ENCODE measurements at places on chromosomes 4 and X. TPM values are rescaled to one million over a fixed set of nuclear protein-coding genes. Genes with fewer than 3 reads are reported as not detected.

DNA sequence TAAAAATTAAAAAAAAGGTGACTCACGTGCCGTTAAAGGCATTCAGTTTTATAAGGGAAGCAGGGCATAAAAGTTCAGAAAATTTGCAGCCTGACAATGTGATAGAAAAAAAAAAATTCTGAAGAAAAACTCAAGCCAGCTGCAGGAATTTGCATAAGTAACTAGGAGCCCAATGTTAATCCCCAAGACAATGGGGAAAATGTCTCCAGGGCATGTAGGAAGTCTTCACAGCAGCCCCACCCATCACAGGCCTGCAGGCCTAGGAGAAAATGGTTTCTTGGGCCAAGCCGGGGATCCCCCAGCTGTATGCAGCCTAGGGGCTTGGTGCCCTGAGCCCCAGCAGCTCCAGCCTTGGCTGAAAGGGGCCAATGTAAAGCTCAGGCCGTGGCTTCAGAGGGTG lies 31.2 kb downstream of the CHM start:
- no peak overlapping the region for H3K4me3 ChIP-seq
- DNase-seq: no peak
- peaks cover 32% of the 10 kb centered on the region for H3K36me3 ChIP-seq
- peaks cover 22% of the 10 kb centered on the region for H3K4me1 ChIP-seq
- no peaks in the 10 kb centered on the region for H3K27me3 ChIP-seq

DNA sequence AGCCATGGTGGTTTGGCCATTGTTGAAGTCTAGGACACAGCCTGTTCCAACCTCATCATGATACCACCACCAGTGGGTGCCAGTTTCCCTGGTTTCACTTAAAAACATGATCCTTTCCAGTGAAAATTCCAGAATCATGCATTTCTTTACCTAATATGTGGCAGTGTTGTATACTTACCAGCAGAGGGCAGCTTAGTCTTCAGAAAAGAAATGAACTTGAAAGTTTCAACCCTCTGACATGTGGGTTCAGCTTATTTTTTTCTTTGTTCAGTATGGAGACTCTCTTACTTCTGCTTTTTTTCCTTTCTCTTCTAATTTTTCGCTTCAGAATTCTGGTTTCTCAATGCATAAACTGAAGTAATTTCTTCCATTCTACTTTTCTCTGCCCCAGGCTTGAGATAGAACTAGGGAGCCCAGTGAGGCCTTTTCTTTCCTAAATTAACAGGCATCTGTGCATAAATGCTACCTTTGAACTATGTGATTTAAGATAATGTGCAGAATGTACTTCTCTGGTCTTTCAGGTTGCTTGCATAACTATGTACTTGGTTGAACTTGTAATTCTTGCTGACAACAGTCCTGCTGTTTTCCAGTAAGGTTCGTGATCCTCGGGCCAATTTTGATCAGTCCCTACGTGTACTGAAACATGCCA lies 10.7 kb downstream of the LIAS start:
- no peaks in the 10 kb centered on the region for H3K27me3 ChIP-seq
- H3K27ac ChIP-seq: no peak overlapping the region
- peaks cover 70% of the 10 kb centered on the region for H3K36me3 ChIP-seq
- H3K4me1 ChIP-seq: peaks cover 13% of the 10 kb centered on the region

DNA sequence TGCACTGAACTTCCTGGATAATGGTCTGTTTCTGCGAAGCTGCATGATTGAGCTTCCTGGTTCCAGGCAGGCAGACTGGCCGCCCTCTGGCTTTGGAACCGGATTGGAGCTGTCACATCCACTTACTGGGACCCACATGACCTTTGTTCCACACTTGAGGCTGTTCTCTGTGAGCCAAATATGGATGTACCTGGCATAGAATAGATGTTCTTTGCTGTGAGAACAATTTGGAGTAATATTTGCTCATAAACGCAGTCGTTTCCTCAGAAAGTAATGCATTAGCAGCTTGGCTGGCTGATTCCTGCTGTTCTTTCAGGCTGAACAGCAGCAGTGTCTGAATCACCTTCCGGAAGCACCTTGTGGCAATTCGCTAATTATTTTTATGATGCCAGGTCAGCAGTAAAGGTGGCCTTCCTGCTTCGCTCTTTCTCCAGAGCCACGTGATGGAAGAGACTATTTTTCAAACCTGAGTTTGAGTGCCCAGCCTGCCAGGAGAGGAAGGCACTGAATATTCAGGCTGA lies 78.1 kb upstream of the BOD1L1 start:
- H3K4me3 ChIP-seq: peak overlapping the region; percentile 63
- H3K36me3 ChIP-seq: no peaks in the 10 kb centered on the region
- H3K27me3 ChIP-seq: no peaks in the 10 kb centered on the region
- peak; percentile 88 for DNase-seq
- H3K4me1 ChIP-seq: peaks cover 57% of the 10 kb centered on the region

- no peak overlapping the region for H3K27ac ChIP-seq
- no peaks in the 10 kb centered on the region for H3K36me3 ChIP-seq
- no peaks in the 10 kb centered on the region for H3K4me1 ChIP-seq
- no peaks in the 10 kb centered on the region for H3K27me3 ChIP-seq
- no peak for DNase-seq
Measured at GRCh38 chrX:66919280-66919832, 280.5 kb upstream of the EDA2R start.

The RNF150 gene
- 0.44 TPM for total RNA-seq

The DCHS2 gene
- total RNA-seq: 0.17 TPM

The GYPE gene
- not detected for total RNA-seq

- H3K27ac ChIP-seq: no peak overlapping the region
- H3K4me3 ChIP-seq: no peak overlapping the region
- no peak for DNase-seq
- peaks cover 30% of the 10 kb centered on the region for H3K36me3 ChIP-seq
- peaks cover 10% of the 10 kb centered on the region for H3K4me1 ChIP-seq
- H3K27me3 ChIP-seq: no peaks in the 10 kb centered on the region
Measured at GRCh38 chr4:48602763-48603162, 112.7 kb downstream of the ZAR1 start.

The PTTG2 gene
- total RNA-seq: not detected

GRCh38 chr4:17812801-17813200 lies 2.0 kb downstream of the NCAPG start:
- DNase-seq: peak; percentile 16
- peaks cover 17% of the 10 kb centered on the region for H3K36me3 ChIP-seq
- H3K4me3 ChIP-seq: peak overlapping the region; percentile 89
- no peaks in the 10 kb centered on the region for H3K27me3 ChIP-seq
- peak overlapping the region; percentile 98 for H3K27ac ChIP-seq
- peaks cover 27% of the 10 kb centered on the region for H3K4me1 ChIP-seq

DNA sequence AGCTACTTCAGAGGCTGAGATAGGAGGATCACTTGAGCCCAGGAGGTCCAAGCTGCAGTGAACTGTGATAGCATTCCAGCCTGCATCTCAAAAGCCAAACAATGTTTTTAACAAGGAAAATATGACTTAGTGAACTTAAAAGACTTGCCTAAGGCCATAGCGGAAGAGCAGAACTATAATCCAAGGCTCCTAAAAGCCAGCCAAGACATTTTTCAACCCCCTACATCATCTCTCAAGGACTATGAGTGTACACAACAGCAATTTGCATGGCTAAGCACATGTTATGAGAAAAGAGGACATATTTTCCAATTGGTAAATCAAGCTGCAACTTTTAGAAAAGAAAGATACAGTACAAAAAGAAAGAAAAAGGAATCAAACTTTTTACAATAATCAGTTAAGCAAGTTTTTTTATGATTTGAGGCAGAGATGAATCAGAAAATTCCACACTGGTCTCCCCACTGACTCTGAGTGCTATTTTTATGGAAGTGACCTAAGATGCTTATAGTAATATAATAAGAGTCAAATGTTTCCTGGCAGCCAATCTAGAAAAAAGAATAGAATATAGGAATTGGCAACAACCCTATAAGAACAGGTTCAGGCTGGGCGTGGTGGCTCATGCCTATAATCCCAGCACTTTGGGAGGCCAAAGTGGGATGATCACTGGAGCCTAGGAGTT lies 9.8 kb upstream of the ACOT9 start:
- H3K27me3 ChIP-seq: no peaks in the 10 kb centered on the region
- H3K4me1 ChIP-seq: peaks cover 6% of the 10 kb centered on the region
- no peak overlapping the region for H3K27ac ChIP-seq
- DNase-seq: no peak
- no peaks in the 10 kb centered on the region for H3K36me3 ChIP-seq

- no peaks in the 10 kb centered on the region for H3K27me3 ChIP-seq
- H3K36me3 ChIP-seq: peaks cover 16% of the 10 kb centered on the region
- no peak overlapping the region for H3K4me3 ChIP-seq
- DNase-seq: no peak
Measured at GRCh38 chr4:39362827-39363226, 3.3 kb downstream of the RFC1 start.

GRCh38 chrX:115952417-115953092 lies 218.0 kb upstream of the AGTR2 start:
- peaks cover 42% of the 10 kb centered on the region for H3K27me3 ChIP-seq
- no peak for DNase-seq
- no peak overlapping the region for H3K4me3 ChIP-seq
- no peak overlapping the region for H3K27ac ChIP-seq
- peaks cover 7% of the 10 kb centered on the region for H3K36me3 ChIP-seq

The UFSP2 gene
- total RNA-seq: 44.4 TPM

GRCh38 chr4:26964512-26964911 lies 103.9 kb downstream of the STIM2 start:
- no peak for DNase-seq
- H3K27me3 ChIP-seq: no peaks in the 10 kb centered on the region
- H3K4me3 ChIP-seq: no peak overlapping the region
- peaks cover 10% of the 10 kb centered on the region for H3K4me1 ChIP-seq

The PDGFC gene
- 83.7 TPM for total RNA-seq

The NXF2B gene
- not detected for total RNA-seq

The IRF2 gene
- total RNA-seq: 20.8 TPM

The SNCA gene
- 34.8 TPM for total RNA-seq

DNA sequence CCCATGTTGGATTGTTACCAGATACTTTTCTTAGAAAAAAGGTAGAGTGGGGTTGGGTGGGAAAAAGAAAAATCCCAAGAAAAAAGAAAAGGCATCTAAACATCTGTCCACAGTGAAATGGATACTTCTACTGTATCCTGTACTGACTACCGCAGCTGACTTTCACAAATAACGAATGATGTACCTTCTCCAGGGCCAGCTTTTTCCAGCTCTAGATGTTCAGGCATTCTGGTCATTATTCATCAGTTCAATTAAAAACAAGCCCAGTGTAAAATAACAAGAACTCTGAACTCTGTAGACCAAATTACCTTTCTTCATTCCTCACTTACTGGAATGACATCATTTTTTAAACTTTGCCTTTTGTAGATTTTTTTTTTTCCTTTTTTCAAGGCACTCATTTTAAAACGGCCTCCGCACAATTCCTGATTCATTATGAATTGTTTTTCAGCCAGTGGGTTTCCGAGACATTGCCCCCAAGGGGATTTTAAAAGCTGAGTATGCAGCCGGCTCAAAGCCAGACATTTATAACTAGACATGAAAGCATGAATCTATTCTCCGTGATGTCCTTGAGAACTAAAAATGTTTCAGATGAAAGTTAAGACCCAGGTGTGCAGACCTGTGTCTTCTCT lies 113.5 kb downstream of the PRKX start:
- no peaks in the 10 kb centered on the region for H3K27me3 ChIP-seq
- no peak overlapping the region for H3K27ac ChIP-seq
- no peaks in the 10 kb centered on the region for H3K4me1 ChIP-seq
- peaks cover 14% of the 10 kb centered on the region for H3K36me3 ChIP-seq
- H3K4me3 ChIP-seq: no peak overlapping the region

DNA sequence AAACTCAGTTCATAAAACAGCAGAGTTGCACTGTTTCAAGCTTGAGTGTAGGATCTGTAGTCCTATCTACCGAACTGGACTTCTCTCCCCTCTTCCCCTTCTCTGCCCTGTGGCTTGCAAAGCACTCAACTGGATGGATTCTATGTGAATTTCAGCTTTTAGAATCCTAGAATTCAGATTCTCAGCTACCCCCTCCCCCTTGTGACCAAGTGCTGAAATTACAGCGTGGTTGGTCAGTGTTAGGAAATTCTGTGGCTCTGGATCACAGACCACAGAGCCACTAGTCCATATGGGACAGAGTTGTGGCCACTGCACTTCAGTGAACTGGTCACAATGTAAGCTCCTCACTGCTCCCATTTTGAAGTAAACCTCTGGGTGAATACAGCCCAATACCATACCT lies 64.6 kb upstream of the TRPC5 start:
- no peak overlapping the region for H3K27ac ChIP-seq
- H3K4me1 ChIP-seq: no peaks in the 10 kb centered on the region
- H3K27me3 ChIP-seq: peaks cover 42% of the 10 kb centered on the region
- H3K4me3 ChIP-seq: no peak overlapping the region
- DNase-seq: peak; percentile 49
- H3K36me3 ChIP-seq: no peaks in the 10 kb centered on the region

The DGKK gene
- total RNA-seq: not detected

DNA sequence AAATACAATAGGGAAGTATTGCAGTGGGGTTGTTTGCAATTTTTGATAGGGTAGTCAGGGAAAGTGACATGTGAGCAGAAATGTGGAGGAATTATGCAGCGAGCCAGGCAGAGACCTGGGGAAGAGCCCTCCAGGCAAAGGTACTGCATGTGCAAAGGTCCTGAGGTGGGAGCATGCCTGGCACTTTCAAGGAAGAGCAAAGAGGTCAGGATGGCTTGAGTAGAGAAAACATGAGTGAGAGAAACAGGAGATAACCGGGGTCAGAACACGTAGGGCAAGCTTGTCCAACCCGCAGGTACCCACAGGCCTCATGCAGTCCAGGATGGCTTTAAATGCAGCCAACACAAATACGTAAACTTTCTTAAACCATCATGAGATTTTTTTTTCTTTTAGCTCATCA lies 71.0 kb downstream of the COQ2 start:
- no peak overlapping the region for H3K27ac ChIP-seq
- peaks cover 26% of the 10 kb centered on the region for H3K4me1 ChIP-seq
- H3K4me3 ChIP-seq: no peak overlapping the region

- H3K4me3 ChIP-seq: no peak overlapping the region
- H3K27me3 ChIP-seq: no peaks in the 10 kb centered on the region
- H3K27ac ChIP-seq: no peak overlapping the region
- DNase-seq: no peak
- no peaks in the 10 kb centered on the region for H3K4me1 ChIP-seq
Measured at GRCh38 chr4:96227515-96227914, 387.6 kb downstream of the PDHA2 start.

The PDCL2 gene
- not detected for total RNA-seq

DNA sequence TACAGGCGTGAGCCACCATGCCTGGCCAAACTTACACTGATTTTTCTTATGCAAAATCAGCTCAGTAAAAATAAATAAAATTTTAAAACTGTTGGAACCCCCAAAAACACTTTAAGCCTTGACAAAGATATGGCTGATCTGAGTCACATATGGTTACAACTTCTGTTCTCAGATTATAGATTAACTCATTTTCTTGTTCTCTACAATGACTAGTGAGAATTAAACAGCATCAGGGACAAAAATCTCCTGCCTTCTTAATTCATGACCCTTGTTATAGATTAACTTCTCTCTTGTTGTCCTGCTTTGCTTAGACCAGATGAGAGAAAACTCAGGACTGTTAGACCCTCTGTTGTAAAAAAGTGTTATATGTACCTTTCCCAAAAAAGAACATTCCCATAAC lies 24.2 kb upstream of the EXOC1L start:
- no peaks in the 10 kb centered on the region for H3K27me3 ChIP-seq
- H3K27ac ChIP-seq: no peak overlapping the region
- H3K4me1 ChIP-seq: peaks cover 4% of the 10 kb centered on the region
- DNase-seq: no peak
